Caki2 (cell line): ENCODE measurements at places on chromosomes 2 and 18. TPM values are rescaled to one million over a fixed set of nuclear protein-coding genes. Genes with fewer than 3 reads are reported as not detected.

DNA sequence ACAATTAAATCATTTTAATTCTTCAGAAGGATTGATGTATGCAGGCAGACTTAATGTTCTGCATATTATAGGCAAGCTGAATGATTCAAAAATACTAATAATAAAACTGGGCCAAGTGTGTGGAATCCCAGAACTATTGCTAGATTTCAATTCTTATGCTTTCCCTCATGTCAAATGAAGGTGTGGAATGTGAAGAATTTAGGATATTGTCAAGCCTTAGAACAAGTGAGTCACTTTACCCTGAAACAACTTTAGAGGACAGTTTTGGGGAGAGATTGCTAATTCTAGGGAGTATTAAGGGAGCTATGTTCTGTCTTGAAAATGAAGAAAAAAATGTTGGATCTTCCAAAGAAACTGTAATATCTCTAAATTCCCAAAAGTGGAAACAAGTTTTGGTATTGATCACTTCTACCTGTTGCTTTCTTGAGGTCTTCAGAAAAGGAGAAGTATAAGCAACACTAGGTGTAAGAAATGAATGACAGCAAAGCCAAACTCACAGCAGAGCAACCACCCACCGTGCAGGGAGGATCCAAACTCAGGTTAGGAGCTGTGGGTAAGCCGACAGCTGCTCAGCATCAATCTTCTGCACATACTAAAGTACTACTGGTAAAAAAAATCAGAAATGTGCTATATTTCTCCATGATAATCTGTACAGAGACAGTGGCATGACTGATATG is 818.1 kb downstream of the SLC4A3 start:
- DNase-seq = no peak

MYO3B gene
- total RNA-seq = 0.07 TPM in 1 of 2 replicates, not detected in the other

- DNase-seq = no peak
These were observed 24.7 kb downstream of the SNORC start for GRCh38 chr2:232894746-232895145.

DNA sequence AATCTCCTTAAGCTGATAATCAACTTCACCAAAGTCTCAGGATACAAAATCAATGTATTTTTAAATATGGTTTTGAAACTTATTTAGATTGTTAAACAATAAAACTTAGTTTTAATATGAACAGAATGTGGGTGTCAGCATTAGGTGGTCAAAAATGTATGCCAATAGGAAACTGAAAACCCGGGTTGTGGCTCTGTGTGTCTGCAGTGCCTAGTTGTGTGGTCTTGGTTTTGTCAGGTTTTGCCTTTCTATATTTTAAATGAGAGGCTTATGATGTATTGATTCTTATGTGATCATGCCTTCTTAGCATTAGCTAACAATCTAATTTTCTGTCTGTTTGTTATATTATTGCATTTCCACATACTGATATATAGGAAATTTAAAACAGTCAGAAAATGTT is 227.8 kb downstream of the ZNF407 start:
- DNase-seq = no peak

ODC1 gene
- 212 and 233 TPM in 2 replicates for total RNA-seq

- DNase-seq = no peak
These were observed 427.3 kb downstream of the THSD7B start for GRCh38 chr2:137192366-137193310.

GRCh38 chr2:7800031-7800430 is 881.8 kb upstream of the ID2 start:
- DNase-seq = no peak

TWIST2 gene
- not detected in 2 replicates for total RNA-seq

REG3A gene
- total RNA-seq = not detected in 2 replicates

GRCh38 chr2:159032580-159032979 is 64.1 kb downstream of the TANC1 start:
- DNase-seq = no peak

DNA sequence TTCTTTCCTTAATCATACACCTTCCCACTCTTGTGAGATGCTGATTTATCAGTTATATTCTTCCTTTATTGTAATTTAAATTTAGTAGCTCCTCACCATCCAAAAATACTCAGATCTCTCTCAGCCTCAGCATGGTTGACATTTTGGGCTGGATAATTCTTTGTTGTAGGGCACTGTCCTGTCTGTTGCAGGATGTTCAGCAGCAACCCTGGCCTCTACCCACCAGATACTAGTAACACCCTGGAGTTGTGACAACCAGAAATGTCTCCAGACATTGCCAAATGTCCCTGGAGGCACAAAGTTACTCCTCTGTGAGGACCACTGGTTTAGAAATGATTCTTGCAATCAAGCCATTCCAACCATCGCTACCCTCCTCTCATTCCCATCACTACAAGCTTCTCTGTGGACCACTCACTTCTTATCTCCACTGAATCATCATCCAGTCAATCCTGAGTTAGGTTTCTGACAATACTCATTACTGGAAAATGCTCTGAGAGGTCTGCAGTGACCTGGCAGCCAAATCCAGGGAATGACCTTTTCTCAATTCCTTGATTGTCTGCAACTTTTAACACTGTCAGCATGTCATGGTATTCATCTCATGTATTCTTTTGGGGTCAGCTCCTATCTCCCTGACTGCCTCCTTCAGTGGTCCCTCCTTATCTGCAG is 43.3 kb downstream of the OSBPL6 start:
- no peak for DNase-seq

DNA sequence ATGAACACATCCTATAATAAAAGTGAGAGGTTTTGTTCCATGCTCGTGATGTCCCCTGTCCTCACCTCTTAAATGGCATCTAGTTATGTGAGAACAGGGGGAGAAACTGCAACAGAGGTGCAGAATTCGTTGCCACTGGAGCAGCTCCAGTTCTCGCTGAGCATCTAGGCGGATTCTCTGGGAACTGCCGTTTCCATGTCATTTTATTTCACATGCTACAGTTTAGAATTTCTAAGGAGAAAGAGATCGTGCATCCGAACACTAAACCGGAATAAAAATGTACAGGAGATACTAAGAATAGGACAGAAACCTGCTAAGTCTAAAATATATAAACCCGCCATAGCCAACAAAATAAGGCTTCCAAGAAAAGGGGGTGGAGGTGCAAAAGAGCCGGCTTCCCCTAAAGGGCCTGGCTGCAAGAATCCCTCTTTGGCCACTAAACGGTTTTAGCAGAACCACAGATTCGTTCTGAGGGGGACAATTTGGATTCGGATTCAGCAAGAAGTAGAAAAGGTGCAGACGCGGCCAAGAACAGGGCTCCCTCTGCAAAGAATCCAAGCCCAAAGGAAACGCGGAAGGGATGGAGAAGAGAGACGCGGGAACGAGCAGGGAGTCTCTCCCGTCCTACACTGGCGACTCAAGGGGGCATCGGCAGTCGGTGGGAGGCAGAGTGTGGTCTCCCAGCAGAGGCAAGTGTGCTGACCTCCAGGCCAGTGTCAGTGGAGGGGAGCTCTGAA is 1.3 kb downstream of the TMEM163 start:
- DNase-seq = no peak

DNA sequence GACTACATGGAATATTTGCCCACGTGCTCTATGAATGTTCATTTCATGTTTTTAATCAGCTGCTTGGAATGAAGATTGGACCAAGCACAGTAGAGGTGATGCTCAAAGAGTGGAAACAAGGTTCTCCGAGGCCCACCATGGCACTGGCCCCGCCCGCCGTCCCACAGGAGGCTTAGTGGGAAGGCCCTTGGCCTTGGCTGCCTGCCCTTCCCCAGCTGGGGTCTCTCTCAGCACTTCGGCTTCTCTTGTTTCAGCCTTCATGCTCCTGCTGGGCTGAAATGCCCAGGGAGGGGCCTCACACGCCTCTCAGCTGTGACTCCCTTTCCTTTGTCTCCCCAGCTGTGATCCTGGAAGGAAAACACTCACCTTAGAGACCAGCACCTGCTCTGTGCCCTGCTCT is 833.2 kb downstream of the GALR1 start:
- no peak for DNase-seq

ASB18 gene
- not detected in 2 replicates for total RNA-seq

SNTG2 gene
- not detected in 2 replicates for total RNA-seq

TEX261 gene
- total RNA-seq = 33.2 and 57.8 TPM in 2 replicates

ATP6V1B1 gene
- not detected in 2 replicates for total RNA-seq

SLC20A1 gene
- total RNA-seq = 79.6 and 85.8 TPM in 2 replicates

DNA sequence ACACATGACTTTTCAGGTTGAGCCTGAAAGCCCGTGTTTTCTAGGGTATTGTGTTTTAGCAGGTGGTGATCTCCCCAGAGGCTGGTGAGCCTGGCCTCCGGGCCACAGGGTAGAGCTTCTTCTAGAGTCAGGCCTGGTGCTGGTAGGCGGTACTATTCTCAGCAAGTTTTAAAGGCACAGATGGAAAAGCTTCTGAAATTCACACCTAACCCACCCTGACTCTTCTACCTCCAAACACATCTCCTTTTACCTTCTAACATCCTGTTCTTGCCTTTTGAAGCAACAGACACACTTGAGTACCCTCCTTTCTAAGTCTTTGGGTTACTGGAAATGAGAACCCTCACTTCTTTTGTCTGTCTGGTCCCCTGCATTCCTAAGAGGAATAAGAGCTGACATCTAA is 191.1 kb downstream of the SETBP1 start:
- DNase-seq = no peak

- no peak for DNase-seq
These were observed 72.9 kb upstream of the PARD3B start for GRCh38 chr2:204472375-204472774.

TRPM8 gene
- total RNA-seq = 0.37 TPM in 1 of 2 replicates, not detected in the other
